Body of pancreas (tissue), 4 donors: ENCODE measurements at places on chromosomes 3 and 15.

- H3K4me1 ChIP-seq = peaks cover 5% of the 10 kb centered on the region
- H3K36me3 ChIP-seq = no peaks in the 10 kb centered on the region
- no peak overlapping the region for H3K4me3 ChIP-seq
- DNase-seq = no peak
- H3K27me3 ChIP-seq = no peaks in the 10 kb centered on the region
Measured at GRCh38 chr3:155861476-155862183, 7.4 kb upstream of the SLC33A1 start.

DNA sequence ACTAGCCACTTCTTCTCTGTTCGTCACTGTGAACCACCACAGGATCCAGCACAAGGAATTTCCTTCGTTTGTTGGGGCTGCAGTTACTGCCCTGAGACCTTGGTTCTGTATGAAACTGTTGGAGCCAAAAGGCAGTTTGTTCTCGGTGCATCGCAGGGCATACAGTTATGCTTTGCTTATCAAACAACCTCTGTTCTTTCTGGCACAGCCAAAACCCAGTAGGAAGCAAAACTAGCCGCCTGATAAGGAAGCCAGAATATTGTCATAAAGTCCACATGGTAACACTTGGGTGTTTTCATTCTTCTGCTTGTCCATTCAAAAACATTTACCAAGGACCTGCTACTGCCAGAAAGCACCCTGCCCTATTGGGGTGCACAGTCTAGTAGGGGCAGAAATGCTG, 116.1 kb downstream of the RAB11A start:
- H3K36me3 ChIP-seq = no peaks in the 10 kb centered on the region
- H3K4me3 ChIP-seq = no peak overlapping the region
- no peak overlapping the region for H3K27ac ChIP-seq
- no peak for DNase-seq

- H3K27ac ChIP-seq = no peak overlapping the region
- no peaks in the 10 kb centered on the region for H3K36me3 ChIP-seq
- H3K4me1 ChIP-seq = peaks cover under 1% of the 10 kb centered on the region
- no peaks in the 10 kb centered on the region for H3K27me3 ChIP-seq
- H3K4me3 ChIP-seq = no peak overlapping the region
Measured at GRCh38 chr15:35723120-35723847, 177.3 kb upstream of the DPH6 start.

DNA sequence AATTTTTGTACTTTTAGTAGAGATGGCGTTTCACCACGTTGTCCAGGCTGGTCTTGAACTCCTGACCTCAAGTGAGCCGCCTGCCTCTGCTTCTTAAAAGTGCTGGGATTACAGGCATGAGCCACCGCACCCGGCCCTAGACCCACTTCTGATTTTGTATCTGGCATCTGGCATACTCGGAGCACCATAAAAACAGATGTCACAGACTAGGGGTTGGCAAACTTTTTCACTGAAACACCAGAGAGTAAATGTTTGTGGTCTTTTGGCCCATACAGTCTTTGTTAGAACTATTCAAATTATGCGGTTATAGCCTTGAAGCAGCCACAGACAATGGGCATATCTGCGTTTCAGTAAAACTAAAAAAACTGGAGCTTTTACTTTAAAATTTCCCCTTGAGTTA, 110.7 kb downstream of the TJP1 start:
- no peaks in the 10 kb centered on the region for H3K27me3 ChIP-seq
- no peak overlapping the region for H3K4me3 ChIP-seq
- no peaks in the 10 kb centered on the region for H3K36me3 ChIP-seq
- H3K27ac ChIP-seq = no peak overlapping the region
- DNase-seq = no peak

GRCh38 chr3:140559546-140559945, 118.3 kb upstream of the TRIM42 start:
- H3K4me1 ChIP-seq = no peaks in the 10 kb centered on the region
- no peak overlapping the region for H3K4me3 ChIP-seq

- no peak overlapping the region for H3K4me3 ChIP-seq
- H3K27me3 ChIP-seq = no peaks in the 10 kb centered on the region
- no peaks in the 10 kb centered on the region for H3K4me1 ChIP-seq
- H3K36me3 ChIP-seq = no peaks in the 10 kb centered on the region
- no peak for DNase-seq
Measured at GRCh38 chr3:24191801-24192403, 246.8 kb downstream of the NR1D2 start.

DNA sequence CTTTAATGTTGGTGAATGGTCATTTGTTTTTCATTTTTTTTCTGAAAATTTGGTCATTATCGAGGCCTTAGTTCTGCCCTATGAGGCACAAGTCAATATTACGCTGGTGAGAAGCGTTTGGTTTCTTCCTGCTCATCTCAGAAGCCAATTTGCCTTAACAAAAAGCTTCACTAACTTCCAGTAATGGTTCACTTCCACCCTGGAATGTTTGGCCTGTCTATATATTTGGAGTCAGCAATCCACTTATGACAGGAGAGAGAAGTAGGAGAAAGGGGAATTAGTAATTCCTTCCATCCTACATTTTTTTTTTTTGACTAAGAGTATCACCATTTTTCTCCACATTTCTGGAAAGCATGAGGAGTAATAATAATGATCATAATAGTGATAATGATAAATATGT, 124.4 kb downstream of the DIPK2A start:
- H3K27me3 ChIP-seq = no peaks in the 10 kb centered on the region
- H3K36me3 ChIP-seq = no peaks in the 10 kb centered on the region
- H3K4me1 ChIP-seq = no peaks in the 10 kb centered on the region
- no peak for DNase-seq

DNA sequence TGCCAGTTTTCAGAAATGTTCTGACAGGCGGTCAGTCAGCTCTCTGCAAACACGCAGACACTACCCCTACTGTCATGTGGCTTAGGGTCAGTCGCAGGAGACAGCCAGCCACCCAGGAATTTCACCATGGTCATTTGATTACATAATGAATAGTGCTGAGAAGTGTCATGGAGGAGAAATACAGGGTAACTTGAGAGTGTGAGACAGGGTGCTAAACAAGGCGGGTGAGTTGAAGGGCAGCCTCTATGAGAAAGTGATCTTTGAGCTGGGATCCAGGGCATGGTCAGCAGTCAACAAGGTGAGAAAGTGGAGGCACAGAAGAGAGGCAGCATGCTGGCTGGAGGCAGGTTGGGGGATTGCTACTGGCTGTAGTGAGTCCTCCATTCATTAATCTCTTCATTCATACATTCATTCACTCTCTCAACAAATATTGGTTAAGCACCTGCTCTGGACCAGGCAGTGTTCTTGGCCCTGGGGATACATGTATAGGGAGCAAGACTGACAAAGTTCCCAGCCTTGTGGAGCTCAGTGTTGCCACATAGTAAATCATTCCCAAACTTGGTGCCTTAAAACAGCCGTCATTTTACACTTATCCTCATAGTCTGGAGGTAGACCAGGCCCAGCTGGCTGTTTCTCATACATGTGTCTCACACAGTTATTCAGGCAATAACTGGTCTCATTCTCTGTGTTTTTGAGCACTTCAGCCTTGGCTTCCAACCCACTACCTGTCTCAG, 14.8 kb downstream of the PXYLP1 start:
- no peak overlapping the region for H3K4me3 ChIP-seq
- H3K27ac ChIP-seq = peak overlapping the region; percentile 58
- H3K27me3 ChIP-seq = no peaks in the 10 kb centered on the region
- peak; percentile 84 for DNase-seq
- peaks cover 18% of the 10 kb centered on the region for H3K4me1 ChIP-seq

GRCh38 chr15:59622289-59622688, 10.7 kb downstream of the GCNT3 start:
- no peak overlapping the region for H3K27ac ChIP-seq
- peak; percentile 36 for DNase-seq
- no peaks in the 10 kb centered on the region for H3K27me3 ChIP-seq

DNA sequence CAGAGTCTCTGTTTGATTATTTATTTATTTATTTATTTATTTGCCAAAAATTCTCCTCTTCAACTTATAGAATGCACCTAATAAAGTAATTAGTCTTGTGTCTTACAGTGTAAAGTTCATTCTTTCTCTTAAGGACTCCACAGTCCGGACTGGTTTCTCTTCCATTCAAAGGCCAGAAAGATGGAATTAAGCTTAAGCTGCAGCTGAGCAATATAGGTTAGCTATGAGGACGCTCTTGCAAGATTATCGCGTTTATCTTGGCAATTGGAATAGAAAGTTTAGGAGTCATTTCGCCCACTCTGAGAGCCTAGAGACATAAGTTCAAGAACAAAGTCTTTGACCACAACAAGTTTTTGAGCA, 15.0 kb downstream of the TAGLN3 start:
- DNase-seq = no peak
- no peaks in the 10 kb centered on the region for H3K36me3 ChIP-seq
- H3K27ac ChIP-seq = no peak overlapping the region
- H3K4me1 ChIP-seq = peaks cover 7% of the 10 kb centered on the region
- no peak overlapping the region for H3K4me3 ChIP-seq

GRCh38 chr15:72559781-72560180, 85.7 kb downstream of the ARIH1 start:
- no peak for DNase-seq
- H3K4me1 ChIP-seq = no peaks in the 10 kb centered on the region
- no peaks in the 10 kb centered on the region for H3K36me3 ChIP-seq
